AG04449 (cell line): ENCODE measurements at places on chromosomes 2 and 18.

DNA sequence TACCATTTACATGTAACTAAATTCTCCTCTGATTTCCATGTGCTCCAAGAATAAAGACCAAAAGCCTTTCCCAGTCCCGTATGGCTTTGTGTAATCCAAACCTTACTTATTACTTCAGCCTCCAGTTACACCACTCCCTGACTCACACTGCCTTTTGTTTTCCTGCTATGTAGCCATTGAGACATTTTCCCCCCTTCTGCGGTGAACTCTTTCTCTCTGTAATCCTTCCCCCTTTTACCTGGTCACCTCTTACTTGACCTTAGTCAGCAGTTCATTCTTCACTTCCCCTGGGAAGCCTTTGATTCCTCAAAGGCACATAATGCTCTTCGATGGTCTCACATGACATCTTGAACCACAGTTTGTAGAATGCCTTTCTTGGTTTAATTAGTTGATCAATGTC lies 256.0 kb upstream of the FANCL start:
- no peak for DNase-seq

DNA sequence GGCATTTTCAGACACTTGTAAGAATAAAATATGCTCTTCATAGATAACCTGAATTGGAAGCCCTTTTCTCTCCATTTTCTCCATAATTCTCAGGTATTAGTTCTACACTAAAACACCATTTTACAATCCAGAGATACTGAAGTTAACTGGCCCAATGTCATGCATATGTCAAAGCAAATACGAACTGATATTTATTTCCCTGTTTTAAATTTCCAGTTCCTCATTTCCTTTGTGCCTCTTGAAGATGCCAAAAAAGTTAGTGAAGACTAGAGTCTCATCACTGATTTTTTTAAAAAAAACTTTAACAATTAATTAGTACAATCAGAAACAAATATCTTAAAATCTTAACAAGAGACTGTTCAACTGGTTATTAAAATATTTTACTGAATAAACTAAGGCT lies 52.8 kb upstream of the ITGB6 start:
- no peak for DNase-seq

GRCh38 chr2:213566846-213567245 lies 282.6 kb downstream of the SPAG16 start:
- no peak for DNase-seq

- no peak for DNase-seq
Measured at GRCh38 chr2:95069465-95069864, 44.0 kb downstream of the MAL start.

DNA sequence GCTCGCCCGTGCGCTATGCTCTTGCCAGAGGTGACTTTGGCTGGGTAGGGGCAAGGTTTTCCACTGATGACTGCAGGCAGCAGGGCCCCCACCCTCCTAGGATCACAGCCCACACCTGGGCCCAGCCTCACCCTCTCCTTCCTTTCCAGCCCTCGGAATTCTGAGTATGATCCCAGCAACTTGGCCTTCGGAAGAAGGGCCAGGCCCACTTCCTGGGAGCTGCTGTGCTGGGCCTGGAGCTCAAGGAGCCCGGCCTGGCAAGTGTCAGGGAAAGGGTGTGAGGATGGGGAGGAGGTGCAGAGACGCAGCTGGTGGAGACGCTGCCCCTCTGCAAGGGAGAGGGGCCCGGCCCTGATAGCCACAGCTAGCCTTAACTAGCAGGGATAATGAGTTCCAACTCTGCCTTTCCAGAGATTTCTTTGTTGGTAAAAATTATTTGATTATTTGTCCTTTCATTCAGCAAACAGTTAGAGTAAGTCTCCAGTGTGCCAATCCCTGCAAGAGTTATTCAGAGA lies 1.7 kb upstream of the CNDP1 start:
- DNase-seq = no peak

DNA sequence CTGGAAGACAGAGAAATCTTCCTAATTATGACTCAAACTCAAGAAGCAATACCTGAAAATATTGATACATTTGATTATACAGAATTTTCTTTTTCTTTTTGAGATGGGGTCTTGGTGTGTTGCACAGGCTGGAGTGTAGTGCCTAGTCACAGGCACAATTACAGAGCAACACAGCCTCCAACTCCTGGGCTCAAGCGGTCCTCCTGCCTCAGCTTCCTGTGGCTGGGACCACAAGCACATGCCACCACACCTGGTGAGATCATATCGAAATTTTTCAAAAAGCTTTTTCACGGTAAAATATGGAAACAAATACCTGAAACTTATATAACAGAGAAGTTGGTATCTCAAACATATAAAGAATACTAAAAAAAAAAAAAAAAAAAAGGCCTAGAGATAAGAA lies 27.9 kb downstream of the TGFBRAP1 start:
- DNase-seq = no peak

DNA sequence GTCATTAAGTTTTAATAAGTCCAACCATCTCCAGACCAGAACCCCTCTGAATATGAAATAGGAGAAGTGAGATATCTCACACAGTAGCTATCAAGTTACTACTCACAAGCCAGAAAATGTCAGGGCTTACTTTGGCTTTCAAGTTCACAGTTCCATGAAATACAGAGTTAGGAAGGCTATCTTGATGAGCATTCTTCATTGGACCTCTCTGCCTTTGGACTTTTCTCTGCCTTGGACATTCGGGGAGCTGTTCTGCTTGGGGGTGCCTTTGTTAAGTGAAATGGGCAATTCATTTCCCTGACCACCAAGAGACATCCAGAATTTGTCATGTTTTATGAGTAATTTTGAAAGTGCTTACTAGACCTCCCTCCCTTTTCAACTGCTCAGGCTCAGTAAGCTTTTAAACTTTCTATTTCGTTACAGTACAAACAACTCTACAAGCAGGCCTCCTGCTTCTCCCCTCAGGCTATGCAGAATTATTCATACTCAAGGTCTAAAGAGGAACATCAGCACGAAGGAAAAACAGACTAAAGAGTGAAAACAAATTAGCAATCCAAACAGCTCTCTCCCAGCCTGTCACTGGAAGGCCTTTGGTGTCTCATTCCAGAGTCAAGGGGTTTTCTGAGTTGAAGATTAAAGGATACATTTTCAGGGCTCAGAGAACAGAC lies 95.3 kb downstream of the MREG start:
- peak; percentile 29 for DNase-seq

GRCh38 chr2:186382932-186383331 lies 103.1 kb upstream of the ZC3H15 start:
- DNase-seq = no peak

GRCh38 chr2:79801082-79801481 lies 288.2 kb downstream of the CTNNA2 start:
- no peak for DNase-seq

GRCh38 chr2:46887028-46887885 lies 28.3 kb downstream of the MCFD2 start:
- no peak for DNase-seq

DNA sequence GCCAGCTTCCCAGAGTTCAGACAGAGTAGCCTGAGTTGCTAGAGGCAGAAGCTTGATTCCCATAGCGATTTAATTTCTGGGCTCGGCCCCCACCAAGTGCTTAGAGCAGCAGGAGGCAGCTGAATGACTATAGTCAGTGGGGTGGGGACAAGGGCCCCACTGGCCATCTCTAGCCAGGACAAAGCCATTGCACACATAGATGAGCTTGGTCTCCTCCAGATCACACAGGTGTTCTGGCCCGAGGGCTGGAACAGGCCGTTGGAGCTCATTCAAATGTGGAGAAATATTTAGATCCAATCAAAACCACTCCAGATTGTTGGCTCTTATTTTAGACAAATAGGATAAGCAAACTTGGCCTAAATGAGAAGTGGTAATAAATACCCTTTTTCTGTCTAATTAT lies 287.3 kb upstream of the NCKAP5 start:
- DNase-seq = no peak

GRCh38 chr2:168135121-168135520 lies 112.3 kb downstream of the STK39 start:
- no peak for DNase-seq

GRCh38 chr2:46002947-46003346 lies 294.3 kb upstream of the EPAS1 start:
- no peak for DNase-seq

DNA sequence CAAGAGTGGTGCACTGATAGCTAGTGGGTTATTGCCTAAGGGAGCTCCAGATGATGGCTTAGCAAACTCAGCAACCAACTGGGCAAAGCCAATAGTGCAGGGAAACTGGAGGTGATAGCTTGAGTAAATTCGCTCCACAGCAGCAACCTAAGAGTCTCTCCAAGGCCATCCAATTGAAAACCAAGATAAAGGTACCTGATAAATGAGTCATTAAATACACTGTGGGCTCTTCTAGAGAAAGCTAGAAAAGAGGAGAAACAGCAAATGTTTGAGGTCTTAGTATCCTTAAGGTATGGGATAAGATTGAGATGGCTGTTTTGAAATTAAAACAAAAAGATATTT lies 197.8 kb upstream of the ERBB4 start:
- DNase-seq = no peak
